ENCODE measurements at places on chromosomes 1 and 21.

GRCh38 chr1:64505944-64506655 lies 36.2 kb downstream of the CACHD1 start:
- DNase-seq: no peak

DNA sequence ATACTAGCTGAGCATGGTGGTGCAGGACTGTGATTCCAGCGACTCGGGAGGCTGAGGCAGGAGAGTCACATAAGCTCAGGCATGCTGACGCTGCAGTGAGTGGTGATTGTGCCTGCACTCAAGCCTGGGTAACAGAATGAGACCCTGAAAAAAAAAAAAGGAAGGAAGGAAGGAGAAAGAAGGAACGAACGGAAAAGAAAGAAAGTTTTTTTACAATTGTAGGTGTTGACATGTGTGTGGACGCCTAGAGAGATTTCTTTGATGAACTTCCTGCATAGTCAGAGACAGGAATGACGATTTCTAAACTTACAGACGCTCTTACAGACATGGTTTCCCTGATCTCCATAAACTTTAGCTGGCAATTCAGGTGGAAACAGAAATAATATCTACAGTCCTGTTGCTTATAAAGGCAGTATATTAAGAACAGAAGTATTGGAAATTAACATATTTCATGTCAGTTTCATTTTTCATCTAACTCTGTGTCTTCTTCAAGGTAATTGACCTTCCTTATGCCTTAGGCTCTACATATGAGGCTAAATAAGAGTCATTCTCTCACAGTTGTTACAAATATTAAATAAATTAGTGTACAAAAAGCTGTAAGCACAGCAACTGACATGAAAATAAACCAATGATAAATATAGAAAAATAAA lies 4.1 kb downstream of the SAMSN1 start:
- no peak for DNase-seq

DNA sequence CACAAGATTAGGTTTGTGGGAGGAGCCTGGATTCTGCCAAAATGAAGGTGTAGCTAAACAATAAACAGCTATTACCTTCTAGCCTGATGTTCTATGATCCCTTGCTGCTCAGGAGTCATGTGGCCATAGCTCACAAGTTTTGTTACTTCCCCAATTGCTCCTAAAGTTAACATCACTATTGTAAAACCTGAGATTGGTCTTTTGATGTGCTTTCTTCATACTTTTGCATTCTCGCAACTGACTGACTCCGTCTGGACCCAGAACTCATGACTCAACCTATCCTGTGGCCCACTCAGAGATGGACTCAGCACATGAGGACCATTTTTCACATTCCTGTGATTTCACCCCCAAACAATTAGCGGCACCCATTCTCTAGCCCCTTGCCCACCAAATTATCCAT lies 69.1 kb downstream of the PTGS2 start:
- no peak for DNase-seq

DNA sequence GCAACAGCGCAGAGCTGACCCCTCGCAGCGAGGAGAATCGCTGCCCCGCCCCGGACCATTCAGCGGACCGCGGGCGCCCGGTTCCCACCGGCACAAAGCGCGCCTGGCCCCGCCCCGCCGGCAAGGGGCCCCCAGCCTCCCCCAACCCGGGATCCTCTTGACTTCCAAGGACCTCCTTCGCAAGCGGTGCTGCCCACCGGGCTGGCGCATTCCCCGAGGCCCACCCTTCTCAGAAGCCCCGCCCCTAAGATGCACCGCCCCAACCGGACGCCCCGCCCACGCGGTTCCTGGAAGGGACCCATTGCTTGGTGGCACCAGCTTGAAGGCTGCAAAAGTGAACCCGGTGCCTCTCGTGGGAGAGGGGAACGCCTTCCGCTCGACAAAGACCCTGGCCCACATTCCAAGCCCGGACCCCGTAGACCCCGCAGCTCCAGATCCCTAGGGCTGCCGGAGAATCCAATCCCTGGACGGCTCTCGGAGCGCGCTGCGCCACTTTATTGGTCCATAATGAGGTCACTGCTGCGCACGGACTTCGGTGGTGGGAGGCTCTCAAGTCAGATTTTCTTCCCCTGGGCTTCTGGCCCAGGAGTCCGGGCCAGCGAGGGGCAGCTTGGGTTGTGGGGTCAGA lies 2.0 kb downstream of the HES3 start:
- DNase-seq: no peak

DNA sequence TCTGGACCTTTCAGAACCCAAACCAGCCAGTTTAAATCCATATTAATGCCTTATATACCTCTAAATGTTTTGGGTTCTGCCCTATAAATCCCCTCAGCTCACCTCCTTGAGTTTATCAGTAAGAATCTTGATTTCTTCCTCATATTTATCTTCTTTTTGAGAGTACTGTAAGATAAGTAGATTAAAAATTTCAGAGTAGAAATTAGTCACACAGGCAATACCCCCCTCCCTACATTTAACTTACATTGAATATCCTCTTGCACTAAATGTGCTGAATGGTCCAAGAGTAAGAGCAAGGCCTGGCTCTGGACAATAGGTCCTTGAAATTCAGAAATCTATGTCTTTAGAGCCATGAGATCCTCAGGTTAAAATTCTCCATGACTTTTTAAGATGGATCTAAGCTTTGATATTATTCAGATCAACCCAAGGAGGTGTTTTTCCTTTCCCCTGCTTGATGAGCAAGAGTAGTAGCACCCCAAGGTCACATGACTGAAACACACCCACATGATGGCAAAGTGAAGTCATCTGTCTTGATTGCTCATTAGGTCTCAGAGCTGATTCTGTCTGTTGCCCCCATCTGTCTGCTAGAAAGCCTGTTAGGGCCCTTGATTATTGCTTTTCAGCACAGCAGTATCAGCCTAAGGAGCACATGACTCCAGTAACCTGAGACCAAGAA lies 15.8 kb upstream of the NUP210L start:
- no peak for DNase-seq

GRCh38 chr1:10910681-10911489 lies 101.6 kb upstream of the TARDBP start:
- no peak for DNase-seq

- no peak for DNase-seq
These were observed 8.6 kb upstream of the COL6A2 start for GRCh38 chr21:46089285-46089684.

- no peak for DNase-seq
These were observed 236.3 kb downstream of the FOXD2 start for GRCh38 chr1:47674189-47674588.

GRCh38 chr1:208100906-208101305 lies 143.3 kb downstream of the PLXNA2 start:
- DNase-seq: no peak

GRCh38 chr1:240739139-240739538 lies 127.2 kb upstream of the GREM2 start:
- DNase-seq: no peak

- DNase-seq: no peak
These were observed 986 bp upstream of the RNF186 start for GRCh38 chr1:19815801-19816736.

GRCh38 chr1:116436611-116436970 lies 63.5 kb downstream of the ATP1A1 start:
- DNase-seq: no peak

DNA sequence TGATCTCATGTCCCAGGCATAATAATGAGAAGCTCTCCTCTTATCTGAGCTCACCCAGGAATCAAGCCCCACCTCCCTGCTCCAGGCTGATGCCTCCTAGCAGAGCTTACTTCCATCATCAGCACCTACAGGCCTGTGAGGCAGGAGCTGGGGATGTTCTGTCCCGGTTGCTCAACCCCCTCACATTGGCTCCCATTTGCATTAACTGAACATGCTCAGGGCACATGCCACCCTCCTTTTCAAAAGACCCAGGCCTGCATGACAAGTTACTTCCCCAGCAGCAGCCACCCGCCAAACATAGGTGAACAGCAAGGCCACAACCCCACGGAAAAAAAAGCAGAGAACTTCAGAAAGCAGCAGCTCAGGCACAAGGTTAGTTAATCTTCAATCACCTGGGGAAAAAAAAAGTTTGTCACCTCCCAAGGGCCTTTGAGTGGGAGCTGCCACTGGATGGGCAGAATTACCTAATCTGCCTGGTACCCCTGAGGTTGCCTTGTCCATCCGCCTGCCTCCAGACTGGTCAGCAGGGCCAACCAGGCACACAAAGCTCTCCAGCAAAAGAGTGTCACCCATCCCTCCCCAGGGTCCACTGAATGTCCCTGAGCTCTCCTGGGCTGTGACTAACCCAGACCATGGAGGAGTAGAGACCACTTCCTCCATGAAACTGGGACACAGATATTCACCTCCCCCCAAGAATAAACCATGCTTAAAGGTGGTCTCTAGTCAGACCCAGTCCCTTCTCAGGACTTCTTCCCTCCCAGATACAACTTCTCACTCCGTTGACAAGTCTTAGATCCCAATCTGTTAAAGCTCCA lies 4.4 kb downstream of the KCNN3 start:
- DNase-seq: no peak

DNA sequence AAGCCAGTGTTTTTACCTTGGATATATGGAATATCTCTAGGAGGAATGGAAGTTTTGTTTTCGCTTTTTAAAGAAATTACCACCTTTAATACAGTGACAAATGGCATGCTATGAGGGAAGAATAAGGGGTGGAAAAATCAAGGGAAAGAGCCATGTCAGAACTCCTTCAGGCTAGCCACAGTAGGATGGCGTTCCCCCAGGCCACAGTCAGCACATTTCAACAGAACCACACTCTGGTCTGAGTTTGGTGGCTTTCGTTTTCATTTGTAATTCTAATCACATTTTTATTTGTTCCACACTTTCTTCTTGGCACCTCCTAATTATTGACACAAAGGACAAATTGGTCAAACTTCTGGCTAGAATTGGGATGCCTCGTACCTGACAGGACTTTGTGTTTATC lies 60.3 kb upstream of the RCOR3 start:
- DNase-seq: no peak

- DNase-seq: no peak
These were observed 569 bp downstream of the KHDC4 start for GRCh38 chr1:155933591-155934096.

DNA sequence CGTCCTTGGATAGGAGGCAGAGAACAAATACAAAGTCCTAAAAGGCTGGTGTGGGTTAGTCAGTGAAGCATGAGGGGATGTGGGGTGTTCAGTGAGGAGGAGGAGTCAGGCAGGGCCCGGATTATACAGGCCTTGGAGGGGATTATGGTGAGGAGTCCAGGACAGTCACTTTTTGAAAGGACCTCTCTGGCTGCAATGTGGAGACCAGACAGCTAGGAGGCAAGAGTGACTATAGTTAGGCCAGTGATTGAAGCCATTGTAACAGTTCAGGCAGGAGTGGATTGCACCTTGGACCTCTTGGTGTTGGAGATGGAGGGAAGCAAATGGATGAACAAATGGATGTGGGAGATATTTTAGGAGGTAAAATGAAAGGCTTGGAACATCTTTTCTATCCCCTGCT lies 115.8 kb downstream of the C1orf94 start:
- DNase-seq: no peak

- no peak for DNase-seq
These were observed 22.2 kb downstream of the FMOD start for GRCh38 chr1:203328714-203329122.

- no peak for DNase-seq
These were observed 1.4 kb upstream of the TRAF5 start for GRCh38 chr1:211324992-211325775.

DNA sequence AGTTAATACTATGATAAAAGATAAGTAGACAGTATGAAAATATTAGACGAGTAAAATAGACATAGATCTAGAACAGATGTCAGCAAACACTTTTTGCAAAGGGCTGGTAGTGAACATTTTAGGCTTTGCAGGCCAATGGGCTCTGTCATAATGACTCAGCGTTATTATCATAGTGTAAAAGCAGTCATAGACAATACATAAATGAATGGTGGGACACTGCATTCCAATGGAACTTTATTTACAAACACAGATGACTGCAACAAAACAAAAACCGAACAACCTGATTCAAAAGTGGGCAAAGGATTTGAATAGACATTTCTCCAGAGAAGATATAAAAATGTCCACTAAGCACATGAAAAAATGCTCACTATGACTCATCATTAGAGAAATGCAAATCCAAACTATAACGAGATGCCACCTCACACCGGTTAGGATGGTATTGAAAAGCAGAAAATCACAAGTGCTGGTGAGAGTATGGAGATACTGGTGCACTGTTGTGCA lies 7.3 kb downstream of the GSTM5 start:
- no peak for DNase-seq

DNA sequence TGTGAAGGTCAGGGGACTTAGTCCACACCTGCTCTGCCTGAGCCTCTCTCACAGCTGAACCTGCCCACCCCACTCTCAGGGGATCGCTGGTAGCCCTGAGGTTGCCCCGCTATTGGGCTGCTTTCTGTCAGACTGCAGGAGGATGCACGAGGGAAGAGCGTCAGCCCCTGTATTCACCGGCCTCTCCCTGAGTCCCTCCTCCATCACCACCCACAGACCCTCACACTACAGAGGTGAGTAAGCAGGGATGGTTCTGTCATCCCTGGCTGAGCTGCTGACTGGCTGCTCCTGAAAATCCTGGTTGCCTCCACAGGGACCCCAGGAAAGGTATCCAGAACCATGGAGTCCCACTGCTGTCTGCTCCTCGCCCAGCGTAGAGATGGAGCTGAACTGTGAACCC lies 118.7 kb downstream of the SYT2 start:
- DNase-seq: no peak

DNA sequence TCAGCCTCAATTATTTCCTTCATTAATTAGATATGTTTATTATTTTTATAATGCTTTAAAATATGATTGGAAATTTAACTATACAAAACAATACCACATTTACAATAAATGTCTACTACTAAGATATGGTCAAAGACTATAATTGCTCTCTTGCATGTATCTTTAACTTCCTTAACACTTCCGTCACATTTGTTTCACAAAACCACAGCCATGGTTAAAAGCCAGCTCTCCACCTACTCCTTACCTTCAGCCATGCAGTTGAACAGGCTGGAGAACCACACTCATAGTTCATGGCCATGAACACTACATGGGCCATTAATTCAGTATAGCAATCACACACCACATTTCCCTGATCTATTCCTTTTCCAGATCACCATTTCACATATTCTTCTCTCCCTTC lies 72.2 kb downstream of the NME7 start:
- DNase-seq: no peak

GRCh38 chr1:180387413-180387812 lies 115.0 kb downstream of the ACBD6 start:
- DNase-seq: no peak

DNA sequence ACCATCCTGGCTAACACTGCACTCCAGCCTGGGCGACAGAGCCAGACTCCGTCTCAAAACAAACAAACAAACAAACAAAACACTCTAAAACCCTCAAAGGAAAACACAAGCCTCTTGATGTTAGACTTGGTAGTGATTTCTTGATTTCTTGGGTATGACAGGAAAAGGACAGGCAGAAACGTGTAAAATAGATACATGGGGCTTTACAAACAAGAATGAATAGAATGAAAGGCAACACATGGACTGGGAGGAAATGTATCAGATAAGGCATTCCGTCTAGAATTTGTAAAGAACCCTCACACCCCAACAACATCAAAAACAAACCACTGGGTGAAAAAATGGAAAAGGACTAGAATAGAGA lies 7.8 kb upstream of the PRXL2B start:
- DNase-seq: no peak

Data from sciatic nerve (tissue), 2 donors.